ENCODE measurements at places on chromosomes 12 and 14.

GRCh38 chr12:100184549-100185145 lies 16.0 kb upstream of the ACTR6 start:
- no peak for DNase-seq

GRCh38 chr12:111284709-111285108 lies 84.2 kb downstream of the PHETA1 start:
- DNase-seq: no peak

- peak; percentile 77 for DNase-seq
Observed at GRCh38 chr12:56487448-56488040, 417 bp downstream of the GLS2 start.

DNA sequence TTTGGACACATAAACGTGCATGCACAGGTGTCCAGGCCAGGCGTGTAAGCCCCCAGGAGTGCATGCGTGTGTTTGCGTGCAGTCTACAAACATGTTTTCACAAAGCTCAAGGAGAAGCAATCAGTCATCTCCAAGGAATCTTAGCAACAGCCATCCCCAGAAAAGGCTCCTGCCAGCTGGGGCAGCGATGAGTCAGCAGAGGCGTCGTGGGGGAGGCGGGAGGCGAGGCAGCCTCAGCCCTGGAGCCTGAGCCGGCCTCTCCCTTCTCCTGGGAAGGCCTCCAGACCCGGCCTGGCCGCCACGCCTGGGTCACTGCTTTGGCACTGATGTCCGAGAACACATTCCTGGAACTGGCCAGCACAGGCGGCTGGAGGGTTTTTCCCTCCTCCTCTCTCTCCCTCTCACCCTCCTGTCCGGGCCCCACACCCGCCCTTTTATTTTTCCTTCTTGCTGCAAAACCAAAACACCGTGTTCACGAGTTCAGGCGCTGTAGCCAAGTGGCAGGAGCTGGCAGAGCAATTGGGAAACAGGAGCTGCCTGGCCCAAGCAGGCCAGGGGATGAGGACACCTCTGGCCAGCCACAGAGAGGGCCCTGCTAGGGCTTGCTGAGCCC lies 92.7 kb downstream of the LRRC74A start:
- peak; percentile 75 for DNase-seq

GRCh38 chr14:72651714-72652113 lies 242.2 kb downstream of the DPF3 start:
- no peak for DNase-seq

GRCh38 chr12:42741771-42742510 lies 152.4 kb upstream of the PRICKLE1 start:
- DNase-seq: no peak

DNA sequence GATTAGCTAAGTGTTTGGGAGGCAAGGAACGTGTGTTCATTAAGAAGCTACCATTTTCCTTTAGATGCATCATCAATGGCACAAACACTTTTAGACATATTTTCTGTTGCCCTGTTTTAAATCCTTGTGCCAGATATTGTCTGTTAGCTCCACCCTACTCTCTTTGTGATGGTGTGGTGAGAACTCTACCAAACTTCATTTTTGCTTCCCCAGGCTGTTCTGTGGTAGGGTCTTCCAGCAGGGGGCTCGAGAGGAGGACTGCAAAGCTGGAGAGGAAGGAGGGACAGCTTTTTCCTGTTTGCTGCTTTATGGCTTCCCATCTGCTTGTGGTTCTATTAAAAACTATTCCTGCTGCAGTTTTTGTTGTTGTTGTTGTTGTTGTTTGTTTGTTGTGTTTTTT lies 23.8 kb upstream of the STRAP start:
- DNase-seq: peak; percentile 63

- peak; percentile 23 for DNase-seq
Observed at GRCh38 chr14:95533822-95534221, 1.0 kb upstream of the GLRX5 start.

- DNase-seq: no peak
Observed at GRCh38 chr14:89331398-89331797, 85.6 kb downstream of the FOXN3 start.

- peak; percentile 71 for DNase-seq
Observed at GRCh38 chr14:82642425-82642824, 1108.8 kb upstream of the SEL1L start.

DNA sequence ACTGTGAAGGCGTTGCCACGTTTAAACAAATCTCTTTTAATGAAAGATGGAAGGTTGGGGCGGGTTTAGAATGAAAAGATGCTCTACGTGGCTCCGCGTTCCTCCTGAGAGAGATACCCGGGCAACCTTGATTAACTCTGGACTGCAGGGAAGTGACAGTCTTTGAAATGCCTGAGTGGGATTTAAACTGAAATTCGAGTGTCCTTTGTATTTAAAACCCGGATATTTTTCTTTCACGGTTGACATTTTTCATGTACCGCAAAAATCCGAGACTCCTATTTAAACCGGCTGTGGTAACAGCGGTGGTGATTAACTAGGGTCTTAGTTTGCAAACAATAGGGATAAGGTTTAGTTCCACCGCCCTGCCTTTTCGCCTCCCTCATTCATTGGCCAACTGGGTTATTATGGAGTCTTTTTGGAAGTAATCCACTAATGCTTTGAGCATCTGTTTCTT lies 707 bp downstream of the G2E3 start:
- DNase-seq: peak; percentile 34

DNA sequence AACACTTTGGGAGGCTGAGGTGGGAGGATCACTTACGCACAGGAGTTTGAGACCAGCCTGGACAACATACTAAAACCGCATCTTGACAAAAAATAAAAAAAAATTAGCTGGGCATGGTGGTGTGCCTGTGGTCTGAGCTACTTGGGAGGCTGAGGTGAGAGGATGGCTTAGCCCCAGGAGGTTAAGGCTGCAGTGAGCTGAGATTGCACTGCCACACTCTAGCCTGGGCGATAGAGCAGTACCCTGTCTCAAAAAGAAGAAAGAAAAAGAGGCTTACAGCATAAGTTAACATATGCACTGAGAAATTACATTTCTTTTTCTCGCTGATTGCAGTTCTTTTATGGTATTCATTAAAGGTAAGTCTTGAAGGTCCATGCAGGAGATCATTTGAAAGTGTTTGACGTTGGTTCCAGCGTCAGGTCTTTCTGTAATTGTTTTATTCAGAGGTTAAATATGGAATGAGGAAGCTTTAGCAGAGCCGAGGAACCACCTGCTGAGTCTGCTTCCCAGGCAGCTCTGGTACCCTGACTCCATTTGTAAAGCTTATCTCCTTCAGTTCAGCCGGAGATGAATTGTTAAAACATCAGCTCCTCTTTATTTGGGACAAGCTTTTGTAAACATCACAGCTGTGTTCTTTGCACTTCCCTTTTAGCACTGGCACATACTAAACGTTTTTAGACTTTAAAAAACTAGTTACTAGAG lies 18.5 kb downstream of the SFSWAP start:
- peak; percentile 56 for DNase-seq

GRCh38 chr12:49541140-49541861 lies 2.5 kb downstream of the KCNH3 start:
- no peak for DNase-seq

DNA sequence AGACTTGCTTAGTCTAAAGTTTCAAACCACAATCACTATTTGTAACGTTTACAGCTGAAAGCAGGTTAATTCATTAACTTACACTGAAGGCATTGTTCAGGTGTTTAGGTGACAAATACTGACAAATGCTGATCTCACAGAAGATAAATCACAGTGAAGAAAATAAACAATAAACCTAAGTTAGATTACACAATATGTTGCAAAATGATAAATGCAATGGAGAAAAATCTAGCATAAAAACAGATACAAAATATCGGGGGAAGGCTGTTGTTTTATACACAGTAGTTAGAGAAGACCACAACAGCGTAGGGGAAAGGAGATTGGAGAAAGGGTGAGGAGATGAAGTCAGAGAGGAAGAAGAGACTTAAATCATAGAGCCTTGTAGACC lies 3.0 kb downstream of the SCAF11 start:
- no peak for DNase-seq

- DNase-seq: no peak
Observed at GRCh38 chr14:33406766-33407165, 468.1 kb downstream of the NPAS3 start.

- DNase-seq: no peak
Observed at GRCh38 chr14:22448905-22449599, 140.0 kb downstream of the DAD1 start.
